A673 (cell line): ENCODE measurements at places on chromosomes 1 and 21.

- no peak for DNase-seq
Measured at GRCh38 chr1:245591346-245592188, 436.8 kb downstream of the KIF26B start.

DNA sequence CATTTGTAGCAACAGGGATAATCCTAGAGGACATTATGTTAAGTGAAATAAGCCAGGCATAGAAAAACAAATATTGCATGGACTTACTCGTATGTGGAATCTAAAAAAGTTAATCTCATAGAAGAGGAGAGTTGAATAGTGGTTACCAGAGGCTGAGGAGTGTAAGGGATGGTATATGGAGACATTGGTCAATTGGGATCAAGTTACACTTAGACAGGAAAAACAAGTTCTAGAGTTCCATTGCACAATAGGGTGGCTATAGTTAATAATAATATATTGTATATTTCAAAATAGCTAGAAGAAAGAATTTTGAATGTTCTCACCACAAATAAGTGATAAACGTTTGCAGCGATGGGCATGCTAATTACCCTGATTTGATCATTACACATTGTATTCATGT lies 354.6 kb downstream of the SEC16B start:
- no peak for DNase-seq

DNA sequence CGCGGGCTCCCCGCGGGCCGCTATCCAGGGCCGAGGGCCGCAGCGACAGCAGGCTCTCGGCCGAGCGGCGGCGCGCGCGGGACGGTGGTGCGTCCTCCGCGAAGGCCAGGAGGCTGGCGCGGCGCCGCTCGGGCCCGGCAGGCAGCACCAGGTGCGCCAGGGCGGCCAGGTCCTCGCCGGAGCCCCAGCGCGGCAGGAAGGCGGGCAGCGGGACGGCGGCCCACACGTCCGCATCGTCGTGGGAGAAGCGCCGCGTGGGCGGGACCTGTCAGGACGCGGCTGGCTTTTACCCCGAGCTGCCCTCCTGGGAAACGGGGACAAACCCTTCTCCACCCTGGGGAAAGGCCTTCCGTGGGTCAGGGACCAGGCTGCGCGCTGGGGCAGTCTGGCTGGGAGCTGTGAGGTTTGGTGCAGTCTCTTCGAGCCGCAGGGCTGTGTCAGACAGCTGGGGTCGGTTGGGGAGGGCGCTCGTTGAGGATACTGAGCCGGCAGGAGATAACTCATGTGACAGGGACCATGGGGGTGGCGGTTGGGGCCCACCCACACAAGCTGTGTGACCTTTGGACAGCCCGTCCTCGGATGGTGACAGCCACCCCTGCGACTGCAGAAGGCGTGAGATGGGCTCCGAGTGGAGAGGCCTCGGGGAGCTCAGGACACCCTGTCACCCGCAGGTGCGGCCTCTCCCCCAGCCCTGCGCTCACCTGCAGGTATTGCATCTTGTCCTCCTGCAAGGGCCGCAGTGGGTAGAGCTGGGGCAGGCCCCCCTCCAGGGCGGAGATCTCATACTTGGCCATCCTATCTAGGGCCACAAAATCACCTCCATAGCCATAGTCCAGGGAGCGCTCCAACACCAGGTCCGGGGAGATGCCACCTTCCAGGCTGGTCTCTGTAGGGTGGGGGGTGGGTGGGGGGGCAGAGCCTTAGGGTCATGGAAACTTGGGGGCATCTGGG lies 6.0 kb downstream of the HES3 start:
- no peak for DNase-seq

GRCh38 chr1:179313004-179313403 lies 19.4 kb downstream of the SOAT1 start:
- no peak for DNase-seq

DNA sequence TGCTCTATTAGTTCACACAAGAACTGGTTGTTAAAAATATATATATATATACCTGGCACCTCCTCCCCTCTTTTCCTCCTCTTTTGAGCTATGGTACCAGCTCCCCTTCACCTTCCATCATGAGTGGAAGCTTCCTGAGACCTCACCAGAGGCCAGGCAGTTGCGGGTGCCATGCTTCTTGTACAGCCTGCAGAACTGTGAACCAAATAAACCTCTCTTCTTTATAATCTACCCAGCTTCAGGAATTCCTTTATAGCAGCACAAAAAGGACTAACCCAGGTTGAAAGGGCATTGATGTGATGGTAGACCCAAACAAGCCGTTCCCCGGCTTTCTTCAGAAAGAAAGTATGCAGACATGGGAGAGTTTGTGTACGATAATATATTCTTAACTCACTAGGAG lies 14.9 kb downstream of the RSPH1 start:
- no peak for DNase-seq

DNA sequence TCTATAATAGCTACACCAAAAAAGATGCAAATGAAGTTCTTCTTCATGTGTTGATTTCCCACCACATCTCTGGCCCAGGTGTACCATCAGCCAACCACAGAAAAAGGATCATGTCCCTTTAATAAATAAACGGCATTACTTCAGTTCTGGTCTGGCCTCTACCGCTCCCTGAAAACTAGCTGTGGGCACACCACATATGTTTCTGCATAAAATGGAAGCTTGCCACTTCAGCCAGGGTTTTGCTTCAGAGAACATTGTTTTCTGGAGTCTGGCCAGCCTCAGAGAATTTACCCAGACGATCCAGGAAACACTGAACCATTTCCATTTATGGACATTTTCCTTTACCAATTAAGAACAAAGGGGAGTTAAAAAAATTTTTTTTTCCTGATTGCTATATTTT lies 5.8 kb upstream of the LAMC2 start:
- peak; percentile 73 for DNase-seq

GRCh38 chr1:222171005-222171404 lies 376.9 kb downstream of the HHIPL2 start:
- peak; percentile 43 for DNase-seq
